ENCODE measurements at places on chromosomes 1 and 21.

- peak; percentile 36 for DNase-seq
Measured at GRCh38 chr1:31593136-31593665, 16.9 kb downstream of the TINAGL1 start.

GRCh38 chr1:188062456-188062855 is 1233.7 kb downstream of the PLA2G4A start:
- no peak for DNase-seq

DNA sequence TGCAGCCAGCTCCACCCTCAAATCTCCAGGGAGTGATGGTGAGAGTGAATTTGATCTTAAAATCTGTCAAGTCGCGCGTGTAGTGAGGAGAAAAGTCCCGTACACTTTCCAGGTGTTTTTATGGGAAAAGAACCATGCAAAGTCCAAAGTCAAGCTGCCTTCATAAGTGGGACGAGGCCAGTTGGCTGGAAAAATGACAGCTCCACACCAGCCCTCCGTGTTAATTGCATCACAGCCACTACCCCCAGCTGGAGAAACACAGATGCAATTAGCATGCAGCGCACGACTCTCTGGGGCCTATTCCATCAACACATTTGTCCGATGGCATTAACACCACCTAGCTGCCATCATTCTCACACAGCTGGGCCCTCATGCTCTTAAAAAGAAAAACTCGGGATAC is 68.4 kb downstream of the KLHDC7A start:
- DNase-seq: no peak

DNA sequence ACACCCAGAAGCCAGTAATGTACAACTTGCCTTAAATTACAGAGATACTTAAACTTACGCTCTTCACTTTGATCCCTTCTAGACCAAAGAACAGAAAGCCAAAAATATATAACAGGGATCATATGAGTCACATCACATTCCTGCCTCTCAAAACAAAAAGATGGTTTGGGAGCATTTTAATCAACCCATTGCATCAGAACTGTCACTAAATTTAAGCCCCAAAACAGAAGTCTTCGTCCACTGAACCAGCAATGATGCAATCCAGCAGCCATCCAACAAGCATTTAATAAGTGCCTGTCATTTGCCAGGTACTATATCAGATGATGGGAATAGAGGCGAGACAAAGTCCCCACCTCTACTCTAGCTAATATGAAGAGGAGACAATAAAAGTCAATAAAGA is 42.7 kb upstream of the GLIS1 start:
- DNase-seq: no peak

DNA sequence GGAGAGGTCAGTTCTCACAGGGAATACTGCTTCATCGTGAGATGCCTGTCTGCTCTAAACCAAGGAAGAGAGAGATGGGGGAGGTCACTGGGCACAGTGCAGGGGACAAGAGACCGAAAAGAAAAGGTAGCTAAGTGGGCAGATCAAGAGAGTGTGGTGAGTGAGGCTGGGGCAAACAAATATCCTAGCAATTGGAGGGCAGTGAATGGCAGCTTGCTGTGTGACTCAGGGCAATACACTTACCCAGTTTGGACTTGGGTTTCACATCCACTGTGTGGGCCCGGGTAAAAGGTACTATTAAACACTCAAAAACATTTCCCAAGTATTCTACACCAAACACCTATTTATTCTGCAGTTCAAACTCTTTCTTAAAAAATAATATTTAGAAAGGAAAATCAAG is 10.2 kb downstream of the PLXNA2 start:
- DNase-seq: no peak

- DNase-seq: peak; percentile 44
Measured at GRCh38 chr1:214331827-214332423, 51.0 kb downstream of the SMYD2 start.

GRCh38 chr1:20183616-20184271 is 2.2 kb upstream of the UBXN10 start:
- DNase-seq: no peak

GRCh38 chr1:156444407-156445001 is 56.1 kb downstream of the MEF2D start:
- no peak for DNase-seq

DNA sequence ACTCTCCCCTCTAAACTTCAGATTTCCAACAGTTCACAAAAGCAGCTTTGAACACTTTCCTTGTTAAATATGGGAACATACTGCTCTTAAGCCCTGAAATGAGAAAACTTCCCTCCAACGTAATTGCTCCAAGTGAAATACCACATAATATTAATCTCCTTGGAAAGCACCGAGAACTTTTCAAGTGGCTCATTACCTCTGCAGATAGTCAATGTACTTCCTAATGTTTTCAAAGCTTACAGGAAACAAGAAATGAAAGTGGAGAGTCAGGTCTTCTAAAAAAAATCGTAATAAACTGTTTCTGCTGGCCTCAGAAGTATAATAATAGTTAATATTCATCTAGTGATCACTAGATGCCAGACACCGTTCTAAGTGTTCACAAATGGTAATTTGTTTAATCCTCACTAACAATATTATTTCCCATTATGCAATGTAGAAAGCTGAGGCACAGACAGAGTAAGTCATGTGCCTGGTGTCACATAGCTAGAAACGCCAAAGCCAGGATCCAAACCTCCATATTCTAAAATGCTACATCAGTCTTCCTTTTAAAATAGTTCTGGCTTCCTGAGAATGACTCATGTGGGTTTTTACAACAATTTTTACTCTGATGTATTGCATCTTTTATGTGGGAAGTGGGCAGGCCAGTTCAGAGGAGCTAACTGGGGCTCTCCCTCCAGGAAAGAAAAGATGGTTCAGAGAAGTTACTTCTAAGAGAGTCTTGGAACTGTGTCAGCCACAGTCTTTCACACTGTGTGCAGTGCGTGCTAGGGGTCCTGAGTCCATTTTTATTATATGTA is 177.2 kb downstream of the PLPPR4 start:
- DNase-seq: no peak
